GM12865 (cell line): ENCODE measurements at places on chromosomes 3 and 15.

DNA sequence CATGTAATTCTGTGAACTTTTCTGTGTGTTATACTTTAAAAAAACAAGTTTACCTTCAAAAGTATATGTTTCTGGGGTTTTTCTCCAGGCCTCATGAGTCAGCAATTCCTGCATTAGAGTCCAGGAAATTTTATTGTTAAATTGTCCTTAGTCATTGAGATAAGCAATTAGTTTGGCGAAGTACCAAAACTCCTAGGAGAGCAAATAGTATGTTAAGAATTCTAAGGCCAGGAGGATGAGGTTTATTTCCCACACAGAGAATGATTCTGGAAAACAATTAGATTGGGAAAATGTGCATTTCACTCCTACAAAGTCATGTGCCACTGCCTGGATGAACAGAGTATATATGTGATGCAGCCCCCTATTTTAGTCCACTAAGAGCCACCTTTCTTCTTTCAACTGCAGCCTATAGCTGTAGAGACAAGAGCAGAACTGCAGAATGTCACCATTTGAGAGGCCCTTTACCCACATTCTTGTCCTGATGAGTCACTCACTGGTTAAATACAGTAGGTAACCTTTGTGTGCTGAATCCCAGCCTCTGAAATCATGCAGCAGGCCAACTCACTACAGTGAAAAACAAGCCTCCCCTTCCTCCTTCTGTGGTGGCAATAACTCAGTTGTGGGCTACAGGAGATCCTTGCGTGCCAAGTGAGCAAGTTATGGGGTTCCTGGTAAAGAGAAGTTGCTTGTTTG, 452.8 kb upstream of the THBS1 start:
- DNase-seq = no peak

DNA sequence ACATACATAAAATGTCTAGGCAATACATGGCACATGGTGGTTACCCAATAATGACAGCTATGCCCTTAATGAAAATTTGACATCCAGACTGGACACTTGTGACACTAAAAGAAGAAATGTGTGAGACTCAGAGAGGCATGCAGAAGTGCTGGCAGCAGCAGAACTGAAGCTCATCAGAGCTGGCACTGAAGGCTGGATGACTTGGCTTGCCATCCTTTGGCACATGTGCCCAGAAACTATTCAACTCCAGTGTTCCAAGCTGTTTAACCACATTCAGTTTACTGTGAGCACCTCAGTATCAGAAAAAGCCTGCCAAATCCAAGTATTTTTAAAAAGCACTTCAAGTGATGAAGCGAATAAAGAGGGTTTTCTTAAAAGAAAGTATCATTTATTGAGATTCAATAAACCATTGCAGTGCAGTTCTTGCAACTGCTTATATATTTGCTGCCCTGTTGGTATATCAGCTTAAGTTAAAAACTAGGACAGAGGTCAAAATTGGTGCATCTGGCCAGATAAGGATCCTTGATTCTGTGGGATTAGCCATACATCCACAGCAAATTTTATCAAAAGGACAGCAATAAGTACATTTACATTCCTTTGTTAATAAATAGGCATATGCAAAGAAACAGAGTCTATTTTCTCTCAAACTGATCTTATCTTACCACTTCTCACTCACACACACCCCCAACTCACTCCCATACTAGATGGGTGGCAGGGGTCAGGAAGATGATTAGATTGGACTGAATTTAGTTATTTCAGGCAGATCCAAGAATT, 15.8 kb downstream of the IGSF11 start:
- DNase-seq = no peak

DNA sequence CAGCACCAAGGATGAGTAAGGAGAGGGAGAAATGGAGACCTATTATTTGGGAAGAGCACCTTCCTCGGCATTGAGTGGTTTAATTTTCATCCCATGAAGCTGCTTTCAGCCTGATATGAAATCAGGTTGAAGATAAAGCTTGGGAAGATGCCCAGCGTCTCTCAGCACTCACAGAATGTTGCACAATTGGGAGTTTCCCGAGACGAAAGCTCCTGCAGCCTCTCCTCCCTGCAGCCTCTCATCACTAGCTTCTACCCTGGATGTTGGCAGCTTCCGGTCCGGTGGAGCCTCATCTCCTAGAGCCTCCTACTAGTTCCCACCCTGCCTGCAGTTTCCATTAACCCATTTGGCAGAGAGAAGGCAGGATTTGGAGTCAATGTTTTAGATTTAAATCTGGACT, 40.3 kb downstream of the EDEM1 start:
- no peak for DNase-seq

DNA sequence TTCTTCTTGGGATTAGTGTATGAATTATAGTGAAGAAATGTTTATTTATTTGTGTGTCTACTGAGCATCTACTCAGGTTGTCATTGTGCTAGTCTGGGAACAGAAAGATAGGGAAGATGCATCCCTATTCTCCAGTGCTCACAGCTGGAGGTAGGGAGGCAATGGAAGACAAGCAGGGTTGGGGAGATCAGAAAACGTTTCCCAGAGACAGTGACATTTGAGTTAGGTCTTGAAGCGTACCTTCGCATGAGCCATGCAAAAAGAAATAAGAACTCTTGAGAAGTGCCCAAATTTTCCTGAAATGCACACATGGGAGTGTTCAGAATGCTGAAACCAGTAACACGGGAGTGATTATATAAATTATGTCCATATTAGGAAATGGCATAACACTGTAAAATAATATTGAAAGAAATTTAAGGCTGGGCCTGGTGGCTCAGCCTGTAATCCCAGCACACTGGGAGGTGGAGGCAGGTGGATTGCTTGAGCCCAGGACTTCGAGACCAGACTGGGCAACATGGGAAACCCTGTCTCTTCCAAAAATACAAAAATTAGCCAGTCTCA, 5.3 kb upstream of the CEMIP start:
- no peak for DNase-seq

DNA sequence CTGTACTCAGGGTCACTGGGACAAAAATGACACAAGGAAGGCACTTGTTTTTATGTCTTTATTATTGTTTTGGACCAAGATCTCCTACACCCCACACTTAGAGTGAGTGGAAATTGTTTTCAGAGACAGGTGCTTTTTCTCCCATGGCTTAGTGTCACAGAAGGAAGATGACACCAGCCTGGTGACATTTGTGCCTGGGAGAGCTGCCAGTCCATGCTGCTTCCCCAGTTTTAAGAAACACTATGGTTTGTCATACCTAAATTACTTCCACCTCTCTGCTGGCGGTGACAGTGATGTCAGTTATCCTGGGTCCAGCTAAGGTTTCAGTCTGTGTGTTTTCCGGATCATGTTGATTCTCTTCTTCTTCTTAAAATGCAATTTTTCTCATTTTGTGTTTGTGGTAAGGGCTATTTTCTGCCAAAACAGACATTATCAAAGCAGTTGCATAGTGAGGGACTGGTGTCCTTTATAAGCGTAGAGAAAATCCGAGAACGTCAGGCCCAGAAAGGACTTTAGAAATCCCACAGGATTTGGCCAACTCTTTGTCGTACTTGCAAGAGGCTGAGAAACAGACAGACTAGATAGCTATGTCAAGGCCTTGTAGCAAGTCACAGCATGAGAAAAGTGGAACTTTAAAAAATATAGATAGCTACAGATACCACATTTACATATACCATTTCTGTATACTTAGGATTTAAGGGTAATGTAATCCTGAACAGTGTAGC, 149.5 kb downstream of the TP63 start:
- no peak for DNase-seq

DNA sequence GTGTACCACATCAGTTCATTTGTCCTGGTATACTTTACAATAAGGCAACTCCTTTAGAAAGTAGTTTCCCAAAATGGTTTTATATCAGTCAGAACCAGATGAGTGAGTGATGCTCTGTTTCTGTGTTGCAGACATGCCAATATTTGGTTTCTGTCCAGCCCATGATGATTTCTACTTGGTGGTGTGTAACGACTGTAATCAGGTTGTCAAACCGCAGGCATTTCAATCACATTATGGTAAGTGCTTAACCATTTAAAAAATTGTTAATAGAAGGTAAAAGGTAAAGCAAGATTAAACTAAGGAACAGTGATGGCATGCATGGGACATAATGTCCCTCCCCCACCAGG, 40.0 kb upstream of the SCAANT1 start:
- no peak for DNase-seq

GRCh38 chr3:49602877-49603411, 48.7 kb downstream of the BSN start:
- peak; percentile 12 for DNase-seq

DNA sequence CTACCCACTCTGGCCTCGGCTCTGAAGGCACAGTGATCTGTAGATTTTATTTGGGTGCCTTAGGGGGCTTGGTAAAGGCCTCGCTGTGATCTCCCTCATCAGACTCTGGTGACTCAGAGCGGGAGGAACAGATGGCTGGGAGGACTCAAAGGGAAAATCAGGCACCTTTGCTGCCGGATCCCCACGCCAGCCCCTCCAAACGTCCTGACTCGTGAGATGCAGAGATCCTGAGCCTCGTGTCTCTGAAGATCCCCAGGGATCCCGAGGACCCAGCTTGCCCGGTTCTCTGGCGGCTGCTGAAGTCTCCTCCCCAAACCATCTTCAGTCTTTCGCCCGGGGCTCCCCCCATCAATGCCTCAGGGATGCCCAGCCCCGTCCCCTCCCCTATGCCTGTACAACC, 32.8 kb downstream of the MUC20 start:
- no peak for DNase-seq

- peak; percentile 73 for DNase-seq
Observed at GRCh38 chr15:52730173-52730572, 51.0 kb upstream of the ATOSA start.

- no peak for DNase-seq
Observed at GRCh38 chr3:43372809-43373559, 86.6 kb downstream of the SNRK start.

DNA sequence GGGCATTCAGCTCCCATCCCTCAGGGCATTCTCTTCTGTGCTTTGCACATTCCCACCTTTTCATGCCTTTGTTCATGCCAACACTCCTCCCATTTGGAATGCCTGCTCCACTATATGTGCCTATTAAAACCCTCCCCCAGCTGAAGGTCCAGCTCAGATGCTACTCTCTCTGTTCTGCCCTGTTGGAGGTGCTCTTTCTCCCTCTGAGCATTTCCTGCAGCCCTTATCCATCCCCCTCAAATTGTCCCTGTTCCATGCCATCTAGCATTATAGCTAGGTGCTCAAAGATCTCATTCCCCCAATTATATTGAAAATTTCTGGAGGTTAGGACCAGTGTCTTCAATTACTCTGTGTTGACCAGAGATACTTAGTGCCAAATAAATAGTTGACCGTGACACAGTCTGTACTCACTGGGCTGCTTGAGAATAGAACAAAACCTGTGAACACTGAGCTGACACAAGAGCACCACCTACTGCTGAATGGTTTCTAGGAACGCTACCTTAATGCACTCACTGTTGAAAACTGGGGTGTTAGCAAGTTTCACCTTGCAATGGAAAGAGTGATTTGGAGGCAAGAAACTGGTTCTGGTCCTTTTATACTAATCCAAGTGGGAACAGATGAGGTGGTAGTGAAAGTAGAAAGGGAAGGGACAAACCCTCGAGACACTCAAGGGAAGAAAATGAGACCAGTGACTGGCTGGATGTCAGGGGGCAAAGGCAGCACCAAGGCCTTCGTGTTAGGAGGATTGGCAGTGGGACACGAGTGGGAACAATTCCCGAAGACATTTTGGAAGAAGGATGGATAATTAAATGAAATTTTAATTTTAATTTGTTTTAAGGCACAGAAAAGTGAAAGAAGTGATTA, 289.8 kb upstream of the ROPN1 start:
- DNase-seq = peak; percentile 45

GRCh38 chr3:45873638-45874037, 12.7 kb upstream of the CCR9 start:
- DNase-seq = no peak

DNA sequence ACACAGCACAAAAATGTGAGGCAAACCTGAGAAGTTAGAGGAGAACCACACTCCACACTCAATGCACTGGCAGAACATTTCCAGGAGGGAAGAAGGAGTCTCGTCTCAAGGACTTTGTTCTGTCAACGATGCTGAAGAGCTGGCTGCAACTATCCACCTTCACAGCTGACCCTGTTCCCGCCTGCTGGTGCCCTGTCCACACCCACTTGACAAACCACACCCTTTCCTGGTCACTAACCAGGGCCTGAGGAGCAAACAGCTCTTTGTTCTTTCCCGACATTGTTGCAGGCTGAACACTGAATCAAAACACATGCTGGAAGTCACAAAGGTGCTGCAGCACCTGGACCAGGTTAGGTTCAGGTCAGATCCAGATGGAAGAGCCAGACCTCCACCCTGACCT, 92.6 kb upstream of the ARRDC4 start:
- DNase-seq = no peak

GRCh38 chr3:188435266-188435665, 281.3 kb downstream of the LPP start:
- DNase-seq = no peak

DNA sequence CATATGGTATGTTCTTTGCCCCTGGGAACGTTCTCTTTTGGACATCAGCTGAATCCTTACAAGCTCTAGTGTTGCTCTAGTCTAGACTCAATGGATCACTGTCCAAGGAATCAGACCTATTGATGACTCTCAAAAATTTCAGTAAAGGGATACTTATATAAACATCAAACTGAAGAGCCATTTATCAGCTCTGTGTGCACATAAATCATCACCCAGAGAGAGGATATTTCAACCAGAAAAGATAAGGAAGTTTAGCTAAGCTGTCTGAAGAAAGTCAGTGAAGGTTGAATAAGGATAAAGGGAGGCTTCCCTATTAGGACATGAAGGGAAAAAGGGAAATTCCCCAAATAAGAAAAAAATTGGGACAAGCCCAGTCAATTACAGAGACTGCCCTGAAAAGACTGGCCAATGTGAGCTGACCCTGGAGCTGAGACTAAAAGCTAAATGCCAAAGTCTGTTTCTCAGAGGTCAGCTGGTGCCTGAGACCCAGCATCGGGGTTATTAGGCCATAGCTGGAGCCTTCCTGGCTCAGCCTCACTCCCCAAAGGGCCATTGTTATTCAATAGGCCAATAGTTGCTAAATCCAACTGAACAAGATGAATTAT, 424.1 kb upstream of the THBS1 start:
- no peak for DNase-seq

DNA sequence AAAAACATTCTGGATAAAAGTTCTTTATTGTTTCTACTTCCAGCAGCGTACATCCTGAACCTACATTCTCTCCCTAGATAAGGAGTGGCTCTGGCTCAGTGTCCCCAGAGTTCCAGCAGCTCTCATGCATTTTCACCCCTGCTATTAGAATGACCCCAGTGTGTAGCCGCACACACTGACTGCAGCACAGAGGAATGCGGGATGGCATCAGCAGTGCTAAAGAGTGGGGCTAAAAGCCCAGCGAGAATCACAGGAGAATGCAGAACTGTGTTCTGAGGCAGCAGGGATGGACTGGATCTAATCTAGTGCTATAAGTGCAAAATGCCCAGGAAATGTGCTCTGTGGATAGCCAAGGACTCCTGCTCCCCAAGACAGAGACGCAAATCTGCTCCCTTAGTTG, 66.4 kb upstream of the TJP1 start:
- no peak for DNase-seq

- DNase-seq = peak; percentile 78
Observed at GRCh38 chr3:118817748-118818165, 216.9 kb downstream of the IGSF11 start.
